Right lung (tissue), 10 donors: ENCODE measurements at places on chromosomes 6 and 20. TPM values are rescaled to one million over a fixed set of nuclear protein-coding genes. Genes with fewer than 3 reads are reported as not detected.
A peak's percentile ranks its signal among the peaks of the same experiment; 100 is the strongest.

GRCh38 chr6:21281366-21281765 lies 312.2 kb upstream of the SOX4 start:
- no peak for DNase-seq

DNA sequence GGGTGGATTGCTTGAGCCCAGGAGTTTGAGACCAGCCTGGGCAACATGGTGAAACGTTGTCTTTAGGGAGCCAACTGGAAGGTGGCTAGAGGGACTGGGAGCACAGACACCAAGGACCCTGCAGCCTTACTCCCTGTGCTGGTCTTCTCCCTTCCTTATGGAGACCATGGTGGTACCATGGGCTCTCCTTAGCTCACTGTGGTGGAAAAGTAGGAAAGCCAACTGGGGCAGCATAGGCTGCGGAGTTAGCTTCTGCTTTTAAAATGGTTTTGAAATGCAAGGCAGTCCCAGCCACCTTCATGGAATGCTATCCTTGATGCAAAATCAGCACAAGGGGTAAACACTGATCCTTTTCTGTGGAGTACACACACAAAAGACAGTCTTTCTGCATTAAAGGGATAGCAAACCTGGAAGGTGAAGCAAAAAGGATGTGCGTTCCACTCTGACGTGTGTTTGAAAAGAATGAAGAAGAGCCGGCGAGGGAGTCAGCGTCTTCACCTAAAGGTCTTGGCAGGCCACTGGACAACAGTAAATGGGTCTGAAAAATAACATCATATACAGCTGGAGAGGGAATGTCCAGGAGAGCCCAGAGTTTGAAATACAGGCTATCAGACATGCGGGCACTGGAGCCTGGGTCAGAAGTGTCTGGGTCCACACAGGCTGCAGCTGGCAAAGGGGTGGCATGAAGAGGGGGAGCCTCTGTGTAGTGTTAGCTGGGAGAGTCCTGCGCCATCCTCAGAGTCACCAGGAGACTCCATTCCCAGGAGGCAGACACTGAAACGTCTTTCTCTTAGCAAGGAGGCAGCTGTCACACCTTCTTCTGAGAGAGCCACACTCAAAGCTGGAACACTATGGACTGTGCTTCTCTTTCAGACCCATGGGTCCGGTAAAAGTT lies 58.5 kb downstream of the GPR6 start:
- DNase-seq = no peak

DNA sequence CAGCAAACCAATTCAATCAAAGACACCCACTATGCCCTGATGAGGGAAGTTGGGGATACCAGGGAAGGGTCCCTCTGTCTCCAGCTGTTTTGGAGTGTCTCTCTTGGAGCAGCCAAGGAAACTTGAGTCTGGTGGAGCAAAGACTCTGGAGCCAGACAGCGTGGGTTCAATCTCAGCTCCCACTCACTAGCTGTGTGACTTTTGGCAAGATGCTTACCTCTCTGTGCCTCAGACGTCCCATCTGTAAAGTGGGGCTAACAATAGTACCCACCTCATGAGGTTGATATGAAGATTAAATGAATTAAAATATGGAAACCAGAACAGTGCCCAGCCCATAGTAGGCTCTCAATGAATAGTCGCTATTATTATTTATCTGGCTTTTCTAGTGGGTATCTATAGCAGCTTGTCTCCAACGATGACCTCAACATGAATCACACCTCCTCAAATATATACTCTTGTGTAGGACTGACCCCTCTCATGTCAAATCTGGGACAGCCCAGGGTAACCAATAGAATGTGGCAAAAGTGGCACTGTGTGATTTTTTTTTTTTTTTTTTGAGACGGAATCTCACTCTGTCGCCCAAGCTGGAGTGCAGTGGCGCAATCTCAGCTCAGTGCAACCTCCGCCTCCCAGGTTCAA lies 99.2 kb upstream of the FOXP4 start:
- no peak for DNase-seq

DNA sequence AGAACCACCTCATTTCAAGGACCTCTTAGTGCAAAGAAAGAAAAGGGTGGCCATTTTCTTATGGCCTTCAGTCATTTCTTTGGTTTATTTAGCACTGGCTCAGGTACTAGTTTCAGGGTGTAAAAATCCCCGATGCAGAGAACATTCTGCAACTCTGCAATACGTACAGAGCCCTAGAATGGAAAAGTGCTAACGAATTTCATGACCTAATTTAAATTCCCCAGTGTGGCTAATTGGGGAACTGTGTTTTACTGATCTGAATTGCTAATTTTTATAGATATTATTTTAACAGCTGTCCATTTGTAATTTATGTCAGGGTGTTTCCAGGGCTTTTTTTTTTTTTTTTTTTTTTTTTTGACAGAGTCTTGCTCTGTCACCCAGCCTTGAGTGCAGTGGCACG lies 160.7 kb downstream of the UST start:
- DNase-seq = no peak

GRCh38 chr6:122207794-122208193 lies 191.7 kb upstream of the HSF2 start:
- no peak for DNase-seq

DNA sequence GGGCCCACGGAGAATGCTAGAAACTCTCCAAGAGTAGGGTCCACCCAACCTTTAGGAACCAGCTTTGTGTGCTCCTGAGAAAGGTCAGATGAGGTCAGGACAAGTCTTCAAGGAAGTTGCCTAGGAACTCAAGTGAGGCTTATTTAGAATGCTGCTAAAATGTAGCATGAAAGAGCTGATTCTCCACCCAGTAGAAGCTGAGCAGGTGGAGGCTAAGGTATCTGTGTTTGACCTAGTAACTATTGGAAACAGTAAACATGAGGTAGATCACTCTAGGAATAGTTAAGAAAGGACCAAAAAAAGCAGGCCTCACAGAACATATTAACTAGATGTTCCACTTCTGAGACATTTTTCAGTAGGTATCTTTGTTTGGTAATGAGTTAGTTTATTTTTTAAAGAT lies 13.9 kb downstream of the CEP43 start:
- no peak for DNase-seq

GRCh38 chr6:21522797-21523456 lies 70.6 kb upstream of the SOX4 start:
- no peak for DNase-seq

GRCh38 chr6:158926414-158926813 lies 73.6 kb downstream of the RSPH3 start:
- DNase-seq = no peak

DNA sequence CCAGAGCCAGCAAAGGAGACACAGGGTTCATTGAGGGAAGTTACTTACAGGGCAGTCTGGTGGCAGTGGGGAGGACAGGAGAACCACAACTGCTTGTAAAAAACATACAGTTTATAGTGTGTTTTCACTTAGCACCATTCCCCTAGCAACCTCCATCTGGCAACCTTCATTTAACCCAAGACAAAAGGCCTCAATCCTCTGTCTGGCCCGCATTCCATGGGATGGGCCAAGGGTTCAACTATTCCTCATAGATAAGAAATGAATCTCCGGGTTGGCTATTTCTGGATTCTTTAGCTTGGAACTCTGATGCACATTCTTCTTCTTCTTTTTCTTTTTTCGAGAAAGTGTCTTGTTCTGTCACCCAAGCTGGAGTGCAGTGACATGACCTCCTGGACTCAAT lies 26.3 kb upstream of the FYN start:
- no peak for DNase-seq

- peak; percentile 81 for DNase-seq
Observed at GRCh38 chr6:25962149-25963127, at the start of gene TRIM38. TRIM38 (plus strand) TSS chr6:25962802; CDS start chr6:25966523, 3,721 bp downstream.

DNA sequence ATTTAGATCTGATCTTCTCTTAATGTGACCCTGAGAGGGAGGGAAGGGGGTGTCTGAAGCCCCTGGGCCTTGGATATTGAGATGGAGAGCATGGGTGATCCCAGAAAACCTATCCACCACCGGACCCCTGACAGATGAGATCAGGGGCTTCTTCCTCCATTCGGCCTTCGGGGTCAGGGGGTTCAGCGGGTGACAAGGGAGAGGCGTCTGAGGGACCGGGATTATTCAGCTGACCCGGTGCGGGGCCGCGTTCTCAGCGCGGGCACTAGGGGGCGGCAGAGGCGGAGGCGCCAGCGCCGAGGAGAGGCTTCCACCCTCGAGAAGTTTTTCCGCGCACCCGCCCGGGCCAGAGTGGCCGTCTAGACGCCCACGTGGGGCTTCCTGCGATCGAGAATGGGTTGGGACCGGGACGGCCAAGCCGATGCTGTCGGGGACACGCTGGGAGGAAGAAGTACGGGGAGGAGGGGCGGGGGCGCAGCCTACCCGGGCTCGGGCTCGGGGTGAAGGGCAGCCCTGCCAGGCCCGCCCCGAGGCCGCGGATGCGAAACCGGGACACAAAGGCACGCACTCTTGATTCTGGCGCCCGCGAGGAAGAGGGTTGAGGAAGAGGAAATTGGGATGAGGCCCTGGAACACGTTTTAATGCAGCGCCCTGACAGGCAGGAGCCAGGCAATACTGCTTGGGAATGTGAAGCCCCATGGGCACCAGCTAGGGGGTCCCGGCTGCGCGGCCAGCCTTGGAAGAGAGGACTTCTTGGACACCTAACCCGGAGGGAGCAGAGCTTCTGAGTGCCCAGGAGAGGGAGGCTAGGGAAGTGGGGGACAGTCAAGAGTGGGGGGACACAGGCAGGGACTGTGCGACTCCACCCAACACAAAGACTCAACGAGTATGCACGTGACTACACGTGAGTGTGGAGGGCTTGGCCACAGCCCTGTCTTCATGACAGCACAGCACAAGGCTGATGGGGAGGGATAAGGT lies 30.6 kb downstream of the COL11A2 start:
- peak; percentile 57 for DNase-seq

Gene BMP5
- polyA plus RNA-seq = 68.0 TPM
